Dermis blood vessel endothelial cell (primary cell): ENCODE measurements at places on chromosomes 16 and 17.

GRCh38 chr16:71807905-71808592 is 585 bp downstream of the AP1G1 start:
- peak; percentile 49 for DNase-seq

- no peak for DNase-seq
These were observed 51.8 kb downstream of the LYRM1 start for GRCh38 chr16:20952139-20952920.

GRCh38 chr17:56699186-56699894 is 105.8 kb downstream of the NOG start:
- DNase-seq, result peak; percentile 94

DNA sequence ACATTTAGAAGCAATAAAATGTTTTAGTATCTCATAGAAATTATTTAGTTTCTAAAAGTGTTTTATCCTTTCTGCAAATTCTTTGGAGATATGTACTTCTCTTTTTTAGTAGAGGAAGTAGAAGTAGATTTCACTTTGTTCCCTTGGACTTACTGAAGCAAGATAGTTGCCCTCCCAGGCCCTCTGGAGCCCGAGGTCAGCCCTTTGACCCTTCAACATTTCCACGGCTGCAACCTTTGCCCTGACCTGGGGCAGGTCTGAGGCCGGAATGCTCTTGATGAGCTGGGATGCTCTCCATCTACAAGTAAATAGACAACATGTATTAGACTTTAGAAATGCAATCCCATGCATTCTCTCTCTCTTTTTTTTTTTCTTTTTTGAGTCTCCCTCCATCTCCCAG is 167.5 kb downstream of the CDK5R1 start:
- no peak for DNase-seq

DNA sequence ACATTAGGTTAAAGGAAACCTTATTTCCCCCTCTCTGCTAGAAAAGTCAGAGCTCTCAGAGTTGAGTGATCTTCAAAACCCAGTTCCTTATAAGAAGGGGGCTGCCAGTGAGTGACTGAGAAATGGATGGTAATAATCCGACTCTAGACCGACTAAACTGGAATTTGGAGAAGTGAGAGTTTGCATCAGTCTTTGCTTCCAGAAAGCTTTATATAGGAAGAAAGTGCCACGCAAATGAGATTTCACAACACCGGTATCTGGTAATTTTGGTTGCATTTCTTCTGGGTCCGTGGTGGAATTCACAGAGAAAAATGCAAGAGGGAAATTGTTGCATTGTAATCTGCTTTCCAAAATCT is 271.4 kb downstream of the MAF start:
- no peak for DNase-seq

- no peak for DNase-seq
These were observed 103.3 kb downstream of the GNAO1 start for GRCh38 chr16:56294579-56294978.

DNA sequence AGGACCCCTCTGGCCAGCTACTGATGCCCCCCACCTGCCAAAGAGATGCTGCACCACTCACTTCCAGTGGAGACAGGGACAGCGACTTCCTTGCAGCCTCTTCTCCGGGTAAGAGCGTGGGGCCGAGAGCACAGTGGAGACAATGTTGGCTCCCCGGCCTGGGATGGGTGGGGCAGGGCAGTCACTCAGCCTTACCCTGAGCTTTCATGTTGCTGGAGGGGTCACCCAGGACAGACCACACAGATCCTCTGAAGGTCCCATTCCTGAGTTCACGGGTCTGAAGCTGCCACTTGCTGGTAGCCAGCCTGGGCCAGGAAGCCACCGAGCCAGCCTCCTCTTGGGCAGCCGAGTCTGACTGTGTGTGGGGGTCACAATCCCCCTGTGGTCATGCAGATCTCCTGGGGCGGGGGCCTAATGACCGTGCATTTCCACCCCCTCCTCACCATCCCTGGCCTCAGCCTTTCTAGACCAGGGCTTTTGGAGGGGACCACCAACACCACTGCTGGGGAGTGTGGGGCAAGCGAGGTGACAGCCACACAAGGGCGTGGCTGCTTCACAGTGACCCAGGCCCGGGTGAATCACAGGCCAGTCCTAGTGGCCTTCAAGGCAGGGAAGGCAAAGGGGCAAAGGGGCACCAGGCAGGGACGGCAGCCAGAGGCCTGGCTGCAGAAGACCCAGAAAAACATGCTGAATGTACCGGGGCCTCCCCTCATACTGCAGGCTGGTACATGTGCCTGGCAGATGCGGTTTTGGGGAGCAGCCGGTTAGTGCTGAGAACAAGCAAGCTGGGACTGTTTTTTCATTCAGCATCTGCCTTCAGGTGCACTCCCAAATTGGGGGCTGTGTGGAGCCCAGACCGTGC is 10.4 kb downstream of the TAF1C start:
- no peak for DNase-seq

GRCh38 chr16:85515830-85516397 is 97.2 kb upstream of the GSE1 start:
- no peak for DNase-seq

- no peak for DNase-seq
These were observed 287.6 kb upstream of the GOT2 start for GRCh38 chr16:59021751-59022150.

GRCh38 chr17:10339051-10339450 is 33.8 kb downstream of the MYH13 start:
- DNase-seq, result no peak

DNA sequence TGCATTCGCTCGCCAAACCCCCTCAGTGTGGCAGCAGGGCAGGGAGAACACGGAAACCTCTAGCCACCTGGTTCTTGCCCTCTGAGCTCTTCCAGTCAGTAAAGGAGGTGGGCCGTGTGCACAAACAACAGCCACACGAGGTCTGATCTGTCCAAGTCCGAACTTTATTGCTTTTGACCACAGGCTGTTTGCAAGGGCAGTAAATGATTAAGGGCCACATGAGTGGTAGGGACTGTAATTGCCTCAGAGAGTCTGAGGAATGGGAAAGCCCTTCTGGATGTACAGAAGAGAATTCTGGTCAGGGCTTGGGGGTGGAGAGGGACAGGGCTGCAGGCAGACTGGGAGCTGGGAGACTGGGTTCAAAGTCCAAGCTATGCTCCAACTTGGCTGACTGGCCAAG is 75.7 kb upstream of the LHX1 start:
- no peak for DNase-seq

DNA sequence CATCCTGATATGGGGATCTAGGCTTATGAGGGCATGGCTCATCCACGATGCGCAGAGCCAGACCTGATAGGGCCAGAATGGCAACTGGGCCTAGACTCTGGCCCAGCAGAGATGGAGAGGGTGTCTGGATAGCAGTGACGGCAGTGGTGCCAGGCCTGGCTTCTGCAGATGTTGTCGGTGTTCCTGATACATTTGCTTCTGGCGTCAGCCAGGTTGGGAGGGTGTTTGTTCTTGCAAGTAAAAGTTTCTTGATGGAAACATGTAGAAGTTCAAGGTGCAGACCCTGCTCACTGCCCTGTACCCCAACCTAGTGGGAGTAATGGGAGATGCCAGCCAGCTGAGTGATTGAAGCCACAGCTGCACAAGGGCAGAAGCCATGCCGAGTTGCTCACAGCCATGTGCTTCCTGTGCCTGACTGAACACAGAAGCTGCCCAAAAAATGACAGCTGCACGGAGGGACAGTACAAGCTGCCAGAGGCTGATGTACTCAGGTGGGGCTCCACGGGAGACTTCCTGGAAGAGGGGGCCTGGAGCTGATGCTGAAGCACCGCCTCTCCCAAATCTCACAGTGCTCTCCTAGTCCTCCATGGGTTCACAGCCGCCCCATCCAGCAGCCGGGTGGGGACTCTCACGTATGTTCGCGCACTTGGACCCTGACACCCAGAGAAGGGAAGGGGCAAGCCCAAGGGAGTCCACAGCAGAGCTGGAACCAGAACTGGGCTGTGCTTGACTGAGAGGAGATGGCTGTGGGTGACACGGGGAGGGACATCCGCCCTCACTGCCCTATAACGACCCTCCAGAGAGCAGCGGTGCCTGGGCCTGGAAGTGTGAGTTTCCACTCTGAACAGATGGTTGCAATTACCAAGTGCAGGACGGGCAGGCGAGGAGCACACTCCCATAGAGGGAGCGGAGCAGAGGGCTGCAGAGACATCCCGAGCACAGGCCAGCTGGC is 78.7 kb downstream of the N4BP1 start:
- DNase-seq, result peak; percentile 13

DNA sequence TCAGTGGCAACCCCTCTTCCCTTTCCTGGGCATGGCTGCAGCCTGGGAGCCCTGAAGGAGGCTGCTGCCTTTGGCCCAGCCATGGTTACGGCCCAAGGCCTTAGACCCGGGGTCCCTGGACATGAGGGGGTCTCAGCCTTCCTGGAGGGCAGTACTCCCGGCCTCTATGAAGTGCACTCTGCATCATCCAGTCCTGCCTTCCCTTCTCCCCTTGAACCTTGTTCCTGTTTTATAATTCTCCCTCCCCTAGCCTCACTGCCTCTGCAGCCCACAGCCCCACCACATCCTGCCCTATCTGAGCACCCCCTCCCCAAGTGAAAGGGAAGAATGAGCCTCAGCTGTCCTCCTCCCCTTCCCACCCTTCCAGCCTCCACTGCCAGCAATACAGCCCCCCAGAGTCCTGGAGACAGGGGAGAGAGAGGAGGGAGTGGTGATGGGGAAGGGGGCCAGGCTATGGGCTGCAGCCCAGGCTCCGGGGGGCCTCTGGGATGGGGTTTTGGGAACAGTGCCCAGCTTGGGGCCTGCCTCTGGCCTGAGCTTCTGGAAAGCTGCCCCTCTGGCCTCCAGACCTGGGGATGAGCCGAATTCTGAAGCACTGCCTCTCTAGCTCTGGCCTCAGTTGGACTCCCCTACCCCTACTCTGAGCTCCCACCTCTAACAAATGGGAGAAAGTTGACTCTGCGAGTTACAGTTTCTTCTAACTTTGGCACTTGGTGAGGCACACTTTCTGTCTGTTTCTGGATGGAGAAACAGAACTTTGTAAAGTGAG is 7.6 kb downstream of the CCR7 start:
- no peak for DNase-seq

- DNase-seq, result no peak
These were observed 185.4 kb upstream of the ZFHX3 start for GRCh38 chr16:73233329-73233765.

DNA sequence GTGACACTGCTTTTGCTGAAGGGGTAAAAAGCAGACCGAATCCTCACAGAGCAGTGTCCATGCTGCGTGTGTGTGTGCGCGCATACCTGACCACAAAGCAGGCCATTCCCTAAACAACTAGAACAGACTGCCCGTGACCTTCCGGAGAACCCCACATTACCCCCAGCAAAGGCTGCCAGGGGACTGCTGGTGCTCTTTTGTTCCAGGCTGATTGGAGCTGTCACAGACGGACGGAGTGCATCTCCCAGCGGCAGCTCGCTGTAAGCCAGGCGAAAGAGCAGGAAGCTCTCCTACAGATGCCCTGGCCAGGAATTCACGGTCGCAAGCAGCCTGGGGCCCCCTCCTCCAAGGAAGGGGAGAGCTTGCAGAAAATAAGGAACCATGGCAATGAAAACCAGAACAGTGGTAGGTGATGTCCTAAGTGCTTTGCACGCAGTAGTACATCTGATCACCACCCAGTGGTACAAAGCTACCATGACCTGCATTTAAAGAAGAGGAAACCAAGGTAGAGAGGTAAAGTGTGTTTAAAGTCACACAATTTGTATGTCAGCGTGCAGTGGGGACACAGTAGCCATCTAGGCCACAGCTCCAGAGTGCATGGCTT is 153.4 kb upstream of the DYNLRB2 start:
- no peak for DNase-seq

GRCh38 chr16:1923299-1924034 is 5.3 kb upstream of the HS3ST6 start:
- DNase-seq, result peak; percentile 19

DNA sequence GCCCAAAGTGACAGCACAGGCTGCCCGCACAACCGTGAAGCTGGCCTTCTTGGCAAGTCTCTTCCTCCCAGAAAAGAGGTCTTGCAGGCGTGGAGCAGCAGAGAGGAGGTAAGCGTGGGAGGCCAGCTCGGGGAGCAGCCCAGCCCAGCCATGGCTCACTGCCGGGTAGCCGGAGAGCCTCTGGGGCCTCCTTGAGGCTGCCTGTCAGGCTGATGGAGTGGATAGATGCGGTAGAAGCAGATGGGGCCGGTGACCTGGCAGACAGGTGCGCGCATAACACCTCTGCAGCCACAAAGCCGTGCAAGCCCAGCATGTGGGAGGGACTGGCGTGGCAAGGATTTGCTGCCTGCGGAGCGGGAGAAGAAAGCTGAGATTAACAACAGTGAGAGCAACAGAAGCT is 17.1 kb upstream of the DOK4 start:
- no peak for DNase-seq

DNA sequence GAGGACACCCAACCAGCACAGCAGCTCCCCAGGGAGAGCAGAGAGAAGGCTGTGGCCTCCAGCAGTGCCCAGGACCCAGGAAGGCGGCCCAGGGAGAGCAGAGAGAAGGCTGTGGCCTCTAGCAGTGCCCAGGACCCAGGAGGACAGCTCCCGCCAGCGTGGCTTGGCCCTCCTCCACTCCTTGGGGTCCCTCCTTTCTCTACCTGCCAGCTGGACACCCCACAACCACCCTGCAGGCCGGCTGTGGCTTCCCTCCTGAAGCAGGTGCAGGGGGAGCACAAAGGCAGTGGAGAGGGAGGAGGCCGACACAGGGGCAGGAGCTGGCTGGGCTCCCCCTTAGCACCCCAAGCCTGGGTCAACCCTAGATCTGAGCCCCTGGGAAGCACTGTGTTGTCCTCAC is 54.1 kb upstream of the FASN start:
- DNase-seq, result no peak

- peak; percentile 37 for DNase-seq
These were observed 140.6 kb downstream of the PARN start for GRCh38 chr16:14489460-14489859.

DNA sequence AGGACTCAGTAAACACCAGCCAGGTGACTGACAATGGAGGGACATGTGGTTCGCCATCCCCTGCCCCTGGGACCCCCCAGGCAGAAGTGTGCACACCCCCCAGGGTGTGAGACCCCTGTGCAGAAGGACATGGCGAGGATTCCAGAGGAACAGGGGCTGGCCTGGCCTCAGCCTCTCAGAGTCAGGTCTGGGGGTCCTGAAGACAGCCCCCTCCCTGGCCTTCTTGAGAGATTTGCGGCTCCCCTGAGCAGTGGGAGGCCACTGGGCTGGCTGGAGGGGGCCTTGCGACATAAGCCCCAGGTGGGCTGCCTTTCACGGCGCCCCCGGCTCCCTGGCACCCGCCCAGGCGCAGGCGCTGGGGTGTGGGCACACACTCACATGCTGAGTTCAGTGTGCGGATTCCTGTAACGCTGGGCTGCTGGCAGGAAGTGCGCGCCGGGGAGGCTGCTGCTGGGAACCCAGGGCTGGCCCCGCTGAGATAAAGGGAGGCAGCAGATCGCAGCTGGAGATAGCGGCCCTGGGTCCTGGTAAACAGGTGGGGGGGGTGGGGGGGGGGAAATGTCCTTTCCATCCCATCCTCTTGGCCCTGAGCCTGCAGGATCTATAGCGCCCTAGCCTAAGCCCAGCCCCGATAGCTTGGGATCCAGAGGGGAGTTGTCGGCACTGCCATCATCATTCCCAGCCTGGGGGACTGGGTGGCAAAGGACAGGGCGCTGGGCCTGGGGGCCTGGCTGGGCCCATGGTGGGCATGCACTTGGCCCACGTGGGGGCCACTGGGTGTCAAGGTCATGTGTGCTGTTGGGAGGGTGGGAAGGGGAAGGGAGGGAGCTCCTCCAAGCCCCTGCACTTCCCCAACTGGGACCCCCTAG is 27.1 kb downstream of the TMEM235 start:
- peak; percentile 67 for DNase-seq

- DNase-seq, result peak; percentile 57
These were observed 1.1 kb downstream of the ORC6 start for GRCh38 chr16:46690281-46691178.
